ENCODE measurements at places on chromosomes 5 and 9.

DNA sequence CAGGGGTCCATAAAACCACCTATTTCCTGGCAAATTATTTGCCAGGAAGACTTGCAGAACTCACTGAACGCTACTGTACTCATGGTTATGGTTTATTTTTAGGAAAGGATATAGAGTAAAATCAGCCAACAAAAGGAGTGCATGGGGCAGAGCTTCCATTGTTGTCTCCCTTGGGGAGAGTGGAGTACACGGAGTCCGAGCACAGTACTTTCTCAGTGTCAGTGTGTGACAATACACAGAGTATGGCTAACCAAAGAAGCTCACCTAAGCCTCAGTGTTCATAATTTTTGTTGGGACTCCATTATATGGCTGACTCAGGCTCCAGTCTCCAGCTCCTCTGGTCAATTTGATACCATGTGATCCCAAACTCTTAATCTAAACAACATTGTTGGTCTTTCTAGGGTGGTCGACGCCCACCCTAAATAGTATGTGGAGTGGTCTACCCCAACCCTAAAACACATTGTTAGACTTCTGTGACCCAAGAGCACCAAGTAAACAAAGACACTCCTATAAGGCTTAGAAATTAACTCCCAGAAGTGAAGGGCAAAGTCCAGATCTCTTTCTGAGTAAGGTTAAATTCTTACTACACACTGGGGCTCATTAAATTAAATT lies 74.9 kb downstream of the SLC44A1 start:
- no peak for DNase-seq

DNA sequence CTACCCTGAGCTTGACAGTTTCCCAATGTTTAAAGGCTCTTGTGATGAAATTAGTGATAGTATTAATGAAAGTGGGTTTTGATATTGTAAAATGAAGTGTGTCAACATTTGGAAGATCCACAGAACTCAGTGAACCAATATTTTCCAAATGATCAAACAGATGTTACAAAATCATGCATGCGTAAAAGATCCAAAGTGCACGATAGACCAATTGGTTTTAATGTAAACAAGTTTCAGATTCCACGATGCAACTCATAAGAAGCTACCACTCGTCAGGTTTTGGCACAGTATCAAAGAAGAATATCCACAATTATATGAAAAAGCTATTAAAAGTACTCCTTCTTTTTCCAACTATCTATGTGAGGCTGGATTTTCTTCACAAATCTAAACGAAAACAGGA lies 82.3 kb downstream of the SLC38A9 start:
- DNase-seq, result no peak

- no peak for DNase-seq
Measured at GRCh38 chr9:1759771-1760300, 255.3 kb upstream of the SMARCA2 start.

- DNase-seq, result peak; percentile 85
Measured at GRCh38 chr9:92097997-92098482, 17.2 kb downstream of the SPTLC1 start.

DNA sequence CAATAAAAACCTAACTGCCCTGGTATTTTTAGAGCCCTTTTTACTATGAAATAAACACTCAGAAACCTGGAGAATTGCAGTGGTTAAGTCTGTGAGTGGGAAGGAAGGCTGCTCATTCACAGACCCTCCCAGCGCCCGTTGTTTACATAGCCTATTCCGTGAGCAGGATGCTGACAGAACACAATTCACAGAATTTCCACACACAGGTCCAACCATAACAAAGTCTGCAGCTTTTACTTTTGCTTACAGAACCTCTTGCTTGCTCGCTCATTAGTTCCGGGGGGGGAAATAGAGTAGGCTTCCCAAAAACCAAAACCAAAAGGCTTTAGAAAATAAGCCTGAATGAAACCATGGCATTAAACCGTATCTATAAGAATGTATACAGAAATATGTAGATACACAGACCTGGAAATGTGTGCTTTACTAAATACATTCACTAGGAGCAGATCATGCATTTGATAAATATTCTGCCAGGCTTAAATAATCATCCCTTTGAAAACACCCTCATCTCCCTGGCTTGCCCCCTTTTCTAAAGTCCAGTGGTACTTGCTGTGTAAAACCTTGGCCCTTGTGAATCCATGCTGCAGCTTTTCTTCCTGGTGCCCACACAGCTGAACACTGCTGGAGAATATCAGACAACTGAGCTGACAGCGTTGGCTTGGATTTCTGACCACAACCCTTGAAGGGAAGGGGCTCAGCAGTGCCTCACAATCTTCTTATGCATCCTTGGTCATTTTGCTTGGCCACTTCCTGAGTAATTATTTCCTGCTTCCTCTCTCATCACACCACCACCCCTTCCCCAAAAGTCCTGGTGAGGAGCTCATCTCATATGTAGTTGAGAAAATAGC lies 128.0 kb downstream of the FANCC start:
- DNase-seq, result no peak

DNA sequence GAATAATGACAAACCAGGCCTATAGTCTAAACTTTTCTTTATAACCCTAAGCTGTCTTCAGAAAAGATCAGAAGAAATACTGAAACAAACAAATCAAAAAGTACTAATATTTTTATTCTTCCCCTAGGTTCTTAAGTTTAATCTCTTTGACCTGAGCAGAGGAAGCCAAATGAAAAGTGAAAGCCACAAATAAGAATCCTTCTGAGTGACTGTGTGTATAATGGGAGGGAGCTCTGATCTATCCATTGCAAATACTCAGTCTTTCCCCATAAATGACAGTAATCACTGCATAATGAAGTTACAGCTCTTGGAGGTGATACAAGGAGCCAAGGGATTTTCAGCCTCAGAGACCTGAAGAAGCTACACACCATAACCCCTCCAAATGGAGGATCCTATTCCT lies 126.9 kb upstream of the ATP10B start:
- no peak for DNase-seq

DNA sequence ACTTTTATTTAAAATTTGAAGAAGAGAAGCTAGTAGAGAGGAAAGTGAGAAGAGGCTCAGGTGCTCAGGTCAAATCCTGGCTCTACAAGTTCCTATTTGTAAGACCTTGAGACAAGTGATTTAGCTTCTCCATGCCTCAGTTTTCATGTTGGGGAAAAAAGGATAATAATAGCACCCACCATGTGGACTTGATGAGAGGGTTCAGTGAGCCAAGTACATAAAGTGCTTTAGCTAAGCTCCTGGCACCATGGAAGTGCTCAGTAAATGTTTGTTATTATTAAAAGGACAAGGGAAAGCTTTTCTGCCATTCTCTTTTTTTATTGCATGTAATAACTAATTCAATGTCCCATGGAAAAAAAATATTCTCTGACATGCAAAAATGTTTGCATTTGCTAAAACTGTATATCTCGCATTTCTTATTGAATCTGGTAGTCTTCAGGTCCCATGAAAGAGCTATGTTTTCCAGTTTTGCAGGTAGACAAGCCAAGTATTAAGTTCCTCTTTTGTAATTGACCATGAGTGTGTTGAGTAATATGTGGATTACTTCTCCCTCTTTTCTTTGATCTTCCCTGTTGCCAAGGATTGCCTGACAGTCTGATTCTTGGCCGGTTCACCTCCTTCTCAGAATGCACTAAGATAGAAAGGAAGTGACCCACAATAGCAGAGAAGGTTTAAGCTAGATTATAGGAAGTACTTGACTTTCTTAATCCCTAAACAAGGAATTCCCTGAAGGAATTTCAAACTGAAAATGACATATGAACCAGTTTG lies 45.6 kb upstream of the TRIM32 start:
- DNase-seq, result no peak

DNA sequence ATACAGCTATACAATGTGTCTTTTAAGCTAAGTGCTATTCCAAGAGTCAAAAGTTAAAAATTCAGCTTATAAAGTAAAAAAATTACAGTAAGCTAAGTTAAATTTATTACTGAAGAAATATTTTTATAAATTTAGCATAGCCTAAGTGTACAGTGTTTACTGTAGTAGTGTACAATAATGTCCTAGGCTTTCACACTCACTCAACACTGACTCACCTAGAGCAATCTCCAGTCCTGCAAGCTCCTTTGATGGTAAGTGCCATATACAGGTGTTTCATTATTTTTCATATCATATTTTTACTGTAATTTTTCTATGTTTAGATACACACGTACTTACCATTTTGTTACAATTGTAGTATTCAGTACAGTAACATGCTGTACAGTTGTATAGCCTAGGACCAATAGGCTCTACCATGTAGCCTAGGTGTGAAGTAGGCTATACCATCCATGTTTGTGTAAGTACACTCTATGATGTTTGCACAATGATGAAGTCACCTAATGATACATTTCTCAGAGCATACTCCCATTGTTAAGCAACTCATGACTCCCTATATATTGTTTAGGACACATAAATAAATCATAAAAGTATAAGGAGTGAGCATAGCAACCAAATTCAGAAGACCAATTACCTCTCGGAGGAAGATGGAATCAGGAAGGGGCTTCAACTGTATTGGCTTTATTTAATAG lies 165.1 kb upstream of the SLC30A5 start:
- no peak for DNase-seq

- no peak for DNase-seq
Measured at GRCh38 chr5:74251141-74252035, 389.1 kb downstream of the ENC1 start.

GRCh38 chr5:40791715-40792139 lies 6.4 kb downstream of the PRKAA1 start:
- no peak for DNase-seq
